ENCODE measurements at places on chromosomes 4 and X.

GRCh38 chrX:72042852-72043248 lies 88.9 kb downstream of the RTL5 start:
- DNase-seq: no peak

DNA sequence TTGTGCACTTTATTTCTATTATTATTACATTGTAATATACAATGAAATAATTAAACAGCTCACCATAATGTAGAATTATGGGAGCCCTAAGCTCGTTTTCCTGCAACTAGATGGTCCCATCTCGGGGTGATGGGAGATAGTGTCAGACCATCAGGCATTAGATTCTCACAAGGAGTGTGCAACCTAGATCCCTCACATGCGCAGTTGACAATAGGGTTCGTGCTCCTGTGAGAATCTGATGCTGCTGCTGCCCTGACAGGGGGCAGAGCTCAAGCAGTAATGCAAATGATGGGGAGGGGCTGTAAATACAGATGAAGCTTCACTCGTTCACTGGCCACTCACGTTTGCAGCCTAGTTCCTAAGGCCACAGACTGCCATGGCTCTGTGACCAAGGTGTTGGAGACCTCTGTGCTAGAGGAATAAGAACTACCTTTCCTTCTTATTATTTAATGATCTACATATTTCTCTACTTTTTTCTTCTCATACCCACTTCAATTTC lies 492.9 kb upstream of the INTU start:
- DNase-seq: no peak

DNA sequence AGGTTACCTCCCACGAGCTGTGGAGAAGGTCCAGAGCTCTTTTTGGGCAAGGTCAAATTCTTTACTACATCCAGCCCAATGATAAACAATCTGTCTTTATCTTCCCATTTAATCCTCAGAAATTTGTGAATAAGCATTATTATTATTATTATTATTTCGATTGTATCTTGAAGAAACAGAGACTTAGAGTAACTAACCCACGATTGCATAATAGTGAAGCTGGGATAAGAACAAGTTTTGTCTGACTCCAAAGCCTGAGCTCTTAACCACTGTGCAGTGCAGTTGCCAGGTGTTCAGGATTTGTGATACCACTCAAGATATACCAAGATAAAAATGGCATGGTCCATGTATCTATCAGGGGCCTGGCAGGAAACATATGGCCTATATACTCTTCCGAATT lies 166.5 kb upstream of the LDB2 start:
- no peak for DNase-seq

- DNase-seq: no peak
Observed at GRCh38 chr4:129094347-129094746, 1.0 kb upstream of the SCLT1 start.

GRCh38 chrX:149286940-149287349 lies 218.2 kb downstream of the IDS start:
- DNase-seq: no peak

- DNase-seq: no peak
Observed at GRCh38 chrX:47145395-47146120, 537 bp downstream of the RBM10 start.

DNA sequence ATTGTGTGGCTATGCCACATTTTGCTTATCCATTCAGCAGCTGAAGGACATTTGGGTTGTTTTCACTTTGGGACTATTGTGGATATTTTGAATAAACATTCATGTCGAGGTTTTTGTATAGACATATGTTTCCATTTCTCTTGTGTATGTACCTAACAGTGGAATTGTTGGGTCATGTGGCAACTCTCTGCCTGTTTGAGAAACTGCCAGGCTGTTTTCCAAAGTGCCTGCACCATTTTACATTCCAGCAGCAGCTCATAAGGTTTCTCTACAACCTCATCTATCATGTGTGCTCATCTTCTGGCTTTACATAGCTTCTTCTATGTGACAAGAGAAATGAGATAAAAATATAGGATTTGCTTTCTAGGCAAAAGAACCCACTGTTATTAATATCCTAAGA lies 29.5 kb upstream of the TSPAN5 start:
- DNase-seq: no peak

- DNase-seq: no peak
Observed at GRCh38 chrX:70134116-70134477, 850 bp downstream of the IGBP1 start.

- no peak for DNase-seq
Observed at GRCh38 chr4:181078196-181078595, 1165.0 kb upstream of the TENM3 start.

GRCh38 chrX:118347131-118347530 lies 1.2 kb downstream of the WDR44 start:
- DNase-seq: no peak

DNA sequence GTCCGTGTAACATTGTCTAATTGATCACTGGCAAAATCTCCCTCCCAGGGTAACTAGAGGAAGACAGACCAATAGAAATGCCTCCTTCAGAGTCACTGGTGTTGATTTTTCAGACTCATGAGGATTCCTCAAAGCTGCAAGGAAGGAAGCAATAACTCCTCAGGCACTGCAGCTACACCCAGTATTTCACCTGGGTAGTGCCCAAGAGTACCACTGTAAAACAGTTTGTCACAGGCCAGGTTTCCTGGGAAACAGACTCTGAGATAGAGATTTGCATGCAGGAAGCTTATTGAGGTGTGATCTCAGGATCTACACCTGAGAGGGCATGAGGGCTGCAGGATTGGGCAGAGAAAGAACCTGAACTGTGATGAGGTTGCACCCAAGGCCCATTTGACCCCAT lies 240.7 kb upstream of the ATP6AP2 start:
- no peak for DNase-seq

- DNase-seq: no peak
Observed at GRCh38 chr4:6011686-6012085, 6.5 kb downstream of the C4orf50 start.

DNA sequence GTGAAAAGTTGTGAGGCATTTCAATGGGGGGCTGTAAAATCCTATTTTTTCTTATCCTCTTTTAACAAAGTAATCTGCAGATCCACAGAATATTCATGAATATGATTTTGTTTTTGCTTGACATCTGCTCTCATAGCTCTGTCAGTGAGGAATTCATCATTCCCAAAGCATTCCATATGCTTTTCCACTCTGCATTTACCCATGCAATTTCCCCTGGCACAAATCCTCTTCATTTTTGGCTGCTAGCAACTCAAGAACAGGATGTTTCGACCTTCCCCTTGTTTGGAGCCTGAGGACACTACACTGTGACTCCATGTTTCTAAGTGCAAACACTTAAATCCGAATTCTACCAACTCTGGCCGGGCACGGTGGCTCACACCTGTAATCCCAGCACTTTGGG lies 48.5 kb downstream of the KLHL15 start:
- no peak for DNase-seq

- DNase-seq: no peak
Observed at GRCh38 chr4:31341601-31342359, 621.6 kb downstream of the PCDH7 start.

- no peak for DNase-seq
Observed at GRCh38 chr4:138957302-138957701, 58.3 kb upstream of the NOCT start.

DNA sequence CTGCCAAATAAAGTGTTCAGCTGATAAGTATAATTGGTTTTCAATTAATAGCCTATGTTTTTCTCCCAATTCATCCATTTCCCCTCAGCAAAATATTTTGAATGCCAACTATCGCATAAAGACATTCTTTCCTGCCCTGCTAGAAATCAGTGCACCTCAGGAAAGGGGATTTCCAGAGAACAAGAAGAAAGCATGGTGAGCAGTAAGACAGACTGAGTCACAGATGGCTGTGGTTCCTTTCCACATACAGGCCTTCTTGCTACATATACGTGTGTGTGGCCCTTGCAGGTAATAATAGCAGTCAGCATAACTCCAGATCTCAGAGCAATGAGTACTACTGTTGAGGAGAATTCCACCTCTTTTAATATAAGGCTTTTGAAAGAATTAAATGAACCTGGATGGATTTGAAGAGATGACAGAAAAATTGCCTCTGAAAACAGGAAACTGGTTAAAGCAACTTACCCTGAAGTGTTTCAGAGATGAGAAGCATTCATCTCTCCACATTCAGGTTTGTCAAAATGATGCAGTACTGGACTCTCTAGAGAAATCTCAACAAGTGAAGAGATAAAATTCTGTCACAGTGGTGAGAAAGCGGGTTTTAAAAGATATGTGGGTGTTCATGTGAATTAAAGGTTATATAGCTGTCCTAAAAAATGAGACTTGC lies 13.6 kb downstream of the GASK1B start:
- DNase-seq: no peak

DNA sequence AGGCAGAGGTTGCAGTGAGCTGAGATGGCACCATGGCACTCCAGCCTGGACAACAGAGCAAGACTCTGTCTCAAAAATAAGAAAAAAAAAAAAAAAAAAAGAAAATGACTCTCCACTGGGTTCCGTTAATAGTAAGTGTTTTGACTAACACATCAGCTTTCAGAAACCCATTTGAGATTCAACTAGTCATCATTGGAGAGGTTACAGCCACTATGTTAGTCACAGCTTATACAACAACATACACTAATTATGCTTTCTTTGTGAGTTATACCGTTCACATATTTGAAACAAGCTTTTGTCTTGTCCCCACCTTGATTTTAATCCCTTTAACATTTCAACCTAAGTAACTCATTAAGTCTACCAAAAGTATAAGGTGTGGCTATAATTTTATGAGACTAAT lies 48.2 kb downstream of the HADH start:
- no peak for DNase-seq

GRCh38 chrX:968148-968965 lies 244.1 kb downstream of the CRLF2 start:
- DNase-seq: no peak

DNA sequence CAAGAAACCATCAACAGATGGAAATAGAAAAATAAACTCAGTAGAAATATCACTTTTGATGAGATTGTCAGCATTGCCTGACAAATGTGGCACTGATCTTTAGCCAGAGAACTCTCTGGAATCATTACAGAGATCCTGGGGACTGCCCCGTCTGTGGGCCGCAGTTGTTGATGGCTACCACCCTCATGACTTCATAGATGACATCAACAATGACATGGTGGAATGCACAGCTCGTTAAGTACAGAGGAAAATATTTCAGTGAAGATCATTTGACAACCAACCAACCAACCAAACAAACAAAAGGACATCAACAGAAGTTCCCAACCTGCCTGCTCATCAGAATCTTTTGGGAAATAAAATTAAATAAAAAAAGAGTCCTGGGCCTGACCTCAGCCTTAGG lies 132.6 kb downstream of the UCHL1 start:
- no peak for DNase-seq

- DNase-seq: no peak
Observed at GRCh38 chr4:10013722-10014121, 7.6 kb downstream of the SLC2A9 start.

GRCh38 chr4:143514497-143514896 lies 995 bp downstream of the SMARCA5 start:
- no peak for DNase-seq

- no peak for DNase-seq
Observed at GRCh38 chr4:140863197-140863596, 107.0 kb upstream of the TBC1D9 start.

Measured in activated CD4-positive, CD25-positive, alpha-beta regulatory T cell (primary cell).